ENCODE measurements at places on chromosomes 5 and 9.
A peak's percentile ranks its signal among the peaks of the same experiment; 100 is the strongest.

GRCh38 chr5:62779010-62779422 lies 200.4 kb downstream of the LRRC70 start:
- peak; percentile 77 for DNase-seq

- no peak for DNase-seq
Observed at GRCh38 chr9:91289244-91289643, 72.5 kb downstream of the AUH start.

DNA sequence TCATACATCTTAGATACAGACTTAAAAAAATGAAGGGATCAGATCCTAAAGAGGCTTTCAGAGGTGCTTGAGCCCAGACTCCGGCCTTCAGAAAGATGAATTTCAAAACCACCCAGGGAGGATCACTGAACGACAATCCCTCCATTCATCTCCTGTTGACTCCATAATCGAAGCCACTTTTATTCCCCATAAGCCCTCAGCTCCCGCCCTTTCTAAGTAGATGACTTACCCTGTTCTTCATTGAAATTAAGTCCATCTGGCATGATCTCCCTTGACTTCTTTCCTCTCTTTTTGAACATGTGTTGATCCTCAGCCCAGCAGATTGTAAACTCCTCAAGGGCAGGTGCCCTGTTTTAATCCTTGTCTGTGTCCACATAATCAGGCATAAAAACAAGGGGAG lies 50.8 kb upstream of the ASTN2 start:
- DNase-seq, result no peak

DNA sequence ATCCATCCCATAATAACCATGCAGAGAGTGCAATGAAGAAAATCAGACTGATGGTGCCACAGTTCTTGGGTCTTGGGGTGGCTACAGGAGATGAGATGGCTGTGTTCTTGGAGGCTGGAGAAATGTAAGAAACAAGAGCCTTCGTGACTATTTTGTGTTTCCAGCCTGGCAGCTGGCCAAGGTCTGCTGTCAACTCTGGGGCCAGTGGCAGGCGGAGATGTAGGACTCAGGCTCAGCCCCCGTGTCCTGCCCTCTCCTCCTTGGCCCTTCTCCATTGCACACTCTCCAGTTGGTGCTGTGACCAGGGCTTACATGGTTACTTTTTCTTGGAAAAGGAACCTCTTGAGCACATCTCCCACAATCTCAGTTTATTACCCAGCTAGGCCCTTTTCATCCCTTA lies 235.4 kb downstream of the DMRT2 start:
- DNase-seq, result no peak

DNA sequence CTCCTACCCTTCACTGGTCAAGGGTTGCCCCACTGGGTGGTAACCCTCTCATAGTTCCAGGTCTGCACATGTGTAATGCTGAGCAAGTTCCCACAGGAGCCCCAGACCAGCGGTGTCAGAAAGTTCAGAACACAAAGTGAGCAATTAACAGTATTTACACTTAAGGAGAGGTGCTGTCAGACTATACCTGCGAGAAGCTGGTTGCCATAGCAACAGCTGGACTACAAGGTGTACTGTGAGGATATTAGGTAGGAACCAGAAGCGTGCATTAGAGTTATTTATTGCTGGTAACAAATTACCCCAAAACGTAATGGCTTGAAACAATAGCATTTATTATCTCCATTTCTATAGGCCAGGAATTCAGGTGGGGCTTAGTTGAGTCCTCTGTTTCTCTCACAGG lies 317.0 kb upstream of the RPS23 start:
- no peak for DNase-seq

DNA sequence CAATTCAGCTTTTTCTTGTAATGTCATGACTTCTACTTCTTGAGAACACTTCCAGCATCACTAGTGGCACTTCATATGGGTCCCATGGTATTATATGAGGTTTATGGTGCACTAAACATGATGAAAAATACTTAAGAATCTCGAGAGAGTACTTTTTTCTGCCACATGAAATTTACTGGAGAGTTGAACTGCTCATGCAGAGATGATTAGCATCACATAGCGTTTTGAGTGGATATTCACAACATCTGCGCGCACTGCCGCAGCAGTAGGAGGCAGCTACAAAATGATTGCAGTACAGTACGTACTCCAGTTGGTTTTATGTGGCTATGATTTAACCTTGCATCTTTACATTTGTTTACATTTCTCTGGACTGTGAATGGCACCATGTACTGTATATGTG lies 14.7 kb downstream of the RAD1 start:
- no peak for DNase-seq

GRCh38 chr5:141882594-141883183 lies 4.5 kb upstream of the PCDH1 start:
- DNase-seq, result peak; percentile 83

- peak; percentile 48 for DNase-seq
Observed at GRCh38 chr5:10306806-10307205, 896 bp downstream of the CMBL start.

DNA sequence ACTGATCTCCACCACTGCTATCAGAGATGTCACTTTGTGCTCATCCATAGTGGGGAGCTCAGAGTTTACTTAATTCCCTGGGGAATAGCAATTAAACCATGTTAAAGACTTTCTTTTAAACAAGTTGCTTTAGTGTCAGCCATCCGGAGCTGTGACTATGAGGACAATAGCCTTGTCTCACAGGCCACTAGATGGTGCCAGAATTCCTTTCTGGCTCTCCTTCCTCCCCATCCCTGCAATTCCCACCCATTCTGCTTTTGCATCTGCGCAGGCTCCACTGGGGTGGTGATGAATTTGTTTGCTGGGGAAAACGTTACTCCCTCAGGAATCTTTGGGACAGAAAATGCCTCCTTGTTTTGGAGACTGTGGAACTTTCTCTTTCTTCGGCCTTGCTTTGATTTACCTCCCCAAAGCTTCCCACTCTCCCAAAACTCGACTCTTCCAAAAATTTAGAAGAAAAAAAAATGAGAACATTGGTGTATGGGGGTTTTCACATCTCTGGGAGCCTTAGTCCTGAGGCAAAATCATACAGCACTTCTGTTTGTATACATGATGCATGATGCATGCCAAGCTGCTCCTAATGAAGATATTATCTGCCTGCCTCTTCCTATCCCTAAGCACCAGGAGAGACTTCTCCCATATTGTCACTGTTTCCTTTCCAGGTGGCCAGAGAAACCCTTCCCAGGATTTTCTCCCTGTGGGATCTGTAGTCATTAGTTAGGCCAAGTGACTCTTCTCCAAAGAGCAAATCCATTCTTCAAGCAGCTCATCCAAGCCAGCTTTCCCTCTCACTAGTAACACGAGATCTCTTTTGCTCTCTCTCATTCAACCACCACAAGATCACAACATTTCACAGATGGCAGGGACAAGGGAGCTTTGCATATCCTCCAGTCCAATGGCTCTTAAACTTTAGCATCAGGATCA lies 466.1 kb downstream of the TLR4 start:
- peak; percentile 57 for DNase-seq

DNA sequence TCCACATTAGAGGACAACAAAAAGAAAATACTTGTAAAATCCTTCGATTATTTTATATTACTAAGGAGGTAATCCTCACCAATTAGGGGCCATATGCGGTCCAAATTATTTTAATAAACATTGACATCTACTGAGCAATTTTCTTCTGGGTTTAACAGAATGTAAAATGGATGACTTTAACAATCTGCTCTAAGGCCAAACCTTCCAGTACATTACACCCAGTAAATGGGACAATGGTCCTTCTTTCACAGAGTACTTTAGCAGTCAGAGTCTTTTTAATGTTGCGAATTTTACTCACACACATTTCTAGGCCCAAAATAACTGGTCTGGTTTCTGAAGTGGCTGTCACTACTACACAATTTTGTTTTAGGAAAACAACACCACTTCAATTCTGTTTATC lies 106.9 kb downstream of the TTC39B start:
- no peak for DNase-seq

Measured in SK-N-SH (cell line).